Left renal cortex interstitium (tissue), 4 donors: ENCODE measurements at places on chromosomes 5 and 9. TPM values are rescaled to one million over a fixed set of nuclear protein-coding genes. Genes with fewer than 3 reads are reported as not detected.

The INSYN2B gene
- 2.7 TPM for polyA plus RNA-seq

The NOXA1 gene
- polyA plus RNA-seq, result 4.3 TPM

DNA sequence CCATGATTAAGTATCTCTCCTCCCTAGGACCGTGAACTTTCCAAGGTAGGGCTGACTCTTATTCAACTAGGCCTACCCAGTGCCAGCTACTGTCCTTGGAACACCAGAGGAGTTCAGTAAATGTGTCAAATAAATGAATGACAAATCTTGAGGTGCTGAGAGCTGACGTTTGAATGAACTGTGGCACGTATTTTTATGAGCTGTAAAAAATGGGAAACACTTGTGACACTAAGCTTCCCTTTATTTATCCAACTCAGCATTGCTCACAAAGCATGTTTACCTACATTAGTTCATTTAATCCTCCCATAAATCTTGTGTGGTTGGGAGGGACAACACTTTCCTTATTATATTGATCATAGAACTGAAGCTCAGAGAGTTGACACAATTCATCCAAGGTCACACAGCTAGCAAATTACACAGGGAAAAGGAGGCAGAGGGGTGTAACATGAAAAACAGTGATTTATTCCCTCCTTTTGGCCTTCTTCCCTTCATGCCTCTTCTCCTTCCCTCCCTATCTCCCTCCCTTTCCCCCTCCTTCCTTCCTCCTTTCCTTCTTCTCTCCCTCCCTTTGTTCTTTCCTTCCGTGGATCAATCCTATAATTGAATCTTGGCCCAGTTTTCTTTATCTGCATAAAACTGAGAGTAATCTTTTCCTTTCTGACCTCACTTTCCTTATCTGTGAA, 412.6 kb downstream of the DMRT2 start:
- DNase-seq, result no peak

The SUSD3 gene
- polyA plus RNA-seq, result 10.3 TPM
